ENCODE measurements at places on chromosomes 7 and 10.

GRCh38 chr7:17962652-17963051 lies 22.4 kb upstream of the SNX13 start:
- DNase-seq = no peak

GRCh38 chr7:127920787-127921438 lies 110.3 kb downstream of the LRRC4 start:
- DNase-seq = no peak

- DNase-seq = no peak
These were observed 28.9 kb downstream of the MAD1L1 start for GRCh38 chr7:2203766-2204300.

GRCh38 chr10:102368077-102368476 lies 27.4 kb upstream of the NFKB2 start:
- DNase-seq = no peak

DNA sequence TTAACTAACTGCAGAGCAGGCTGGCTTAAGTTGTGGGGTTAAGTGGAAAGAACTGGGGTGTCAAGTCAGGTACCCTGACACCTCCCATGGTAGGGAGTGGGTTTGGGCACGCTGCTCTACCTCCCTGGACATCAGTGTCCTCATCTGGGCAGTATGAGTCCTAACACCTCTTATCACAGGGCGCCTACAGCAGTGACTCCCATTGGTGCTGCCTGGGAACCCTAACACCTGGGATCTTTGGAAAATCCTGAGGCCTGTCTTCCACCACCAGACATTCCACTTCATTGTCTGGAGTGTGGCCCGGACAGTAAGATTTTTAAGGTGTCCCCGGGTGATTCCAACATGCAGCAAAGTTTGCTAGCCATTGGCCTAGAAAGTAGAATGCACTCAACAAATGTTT lies 239.1 kb downstream of the SKAP2 start:
- no peak for DNase-seq

- DNase-seq = no peak
These were observed 17.4 kb upstream of the CEP41 start for GRCh38 chr7:130458257-130458656.

- DNase-seq = no peak
These were observed 96.1 kb upstream of the MKLN1 start for GRCh38 chr7:131231381-131232220.

- DNase-seq = no peak
These were observed 821.9 kb upstream of the AUTS2 start for GRCh38 chr7:68776326-68776725.

- DNase-seq = no peak
These were observed 55.0 kb downstream of the ICA1 start for GRCh38 chr7:8206956-8207355.

GRCh38 chr7:10655031-10655430 lies 318.6 kb upstream of the PHF14 start:
- DNase-seq = no peak

DNA sequence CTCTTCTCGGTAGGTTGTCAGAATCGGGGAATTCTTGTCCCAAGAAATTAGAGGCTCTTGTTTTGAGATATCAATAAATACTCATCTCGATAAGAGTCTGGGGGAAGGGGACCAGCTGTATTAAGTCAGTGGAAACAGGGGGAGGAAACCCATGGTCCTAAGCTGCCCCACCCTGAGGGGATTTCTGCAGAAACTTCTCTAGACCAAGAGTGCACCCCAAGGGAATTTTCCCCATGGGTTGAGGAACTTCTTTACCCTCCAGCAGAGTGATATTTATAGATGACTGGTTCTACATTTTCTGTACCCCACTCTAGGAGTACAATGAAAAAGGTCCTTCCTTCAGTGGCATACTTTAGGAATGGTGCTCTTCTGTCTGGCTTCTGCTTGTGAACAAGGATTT lies 627.2 kb downstream of the KCNMA1 start:
- no peak for DNase-seq

GRCh38 chr10:101354328-101355071 lies 535 bp downstream of the BTRC start:
- DNase-seq = peak; percentile 69

Data from renal pelvis (tissue), 12 donors.